GM12864 (cell line): ENCODE measurements at places on chromosomes 3 and 15.

DNA sequence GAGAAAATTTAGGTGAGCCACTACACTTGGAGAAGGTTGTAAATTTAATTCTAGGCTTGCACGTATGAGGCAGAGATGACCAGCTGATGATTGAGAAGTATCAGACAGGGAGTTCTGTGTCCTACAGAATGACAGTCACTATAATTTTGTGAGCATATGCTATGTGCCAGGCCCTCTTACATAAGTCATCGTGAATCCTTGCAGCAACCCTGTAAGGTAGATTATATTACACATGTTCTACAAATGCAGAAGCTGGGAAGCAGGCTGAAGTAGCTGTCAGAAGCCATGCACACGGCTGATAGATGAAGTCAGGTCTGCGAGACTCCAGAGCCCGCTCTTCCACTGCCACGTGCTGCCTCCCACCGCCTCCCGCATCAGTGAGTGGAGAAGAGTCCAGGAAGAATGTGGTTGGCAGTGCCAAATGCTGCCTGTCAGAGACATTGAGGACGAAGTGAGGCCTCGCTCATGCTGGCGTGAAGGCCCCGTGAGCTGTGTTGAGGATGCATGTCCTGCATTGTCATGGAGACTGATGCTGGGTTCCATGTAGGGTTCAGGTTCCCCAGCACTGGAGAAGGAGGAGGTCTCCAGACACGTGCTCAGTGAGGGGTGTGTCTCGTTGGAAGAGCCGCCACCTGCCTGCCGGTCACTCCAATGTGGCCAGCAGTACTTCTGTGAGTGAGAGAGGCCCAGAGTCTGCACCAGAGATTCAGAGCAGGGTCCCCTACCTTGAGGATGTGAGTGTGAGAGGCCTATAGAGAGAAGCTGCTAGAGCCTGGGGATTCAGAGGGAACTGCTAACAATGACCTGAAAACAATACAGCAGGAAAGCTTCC, 123.3 kb upstream of the PLXNA1 start:
- no peak for DNase-seq

GRCh38 chr3:66177026-66177425, 43.8 kb upstream of the SLC25A26 start:
- DNase-seq, result no peak

DNA sequence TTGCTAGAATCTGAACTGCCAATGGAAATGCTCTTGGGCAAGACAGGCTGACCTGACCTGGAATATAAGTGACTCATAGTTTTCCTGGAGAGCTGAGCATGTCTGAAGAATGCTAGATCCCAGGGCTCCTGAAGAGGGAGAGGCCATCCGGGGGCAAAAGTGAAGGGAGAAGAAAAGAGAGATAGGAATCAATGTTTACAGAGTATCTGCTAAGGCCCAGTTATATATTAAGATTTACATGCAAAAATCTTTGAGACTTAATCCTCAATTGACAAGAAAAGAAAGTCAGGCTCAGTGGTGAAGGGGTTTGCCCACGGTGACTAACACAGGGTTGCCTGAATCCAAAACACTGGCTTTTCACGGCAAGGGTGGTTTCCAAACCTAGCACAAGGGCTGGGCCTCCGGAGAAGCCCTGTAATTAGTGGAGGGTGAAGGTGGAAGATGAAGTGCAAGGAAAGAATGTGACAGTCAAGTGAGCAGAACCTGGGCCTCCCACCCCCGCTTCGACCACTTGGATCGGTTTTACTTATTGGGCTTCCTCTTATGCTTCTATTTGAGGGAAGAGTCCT, 91.7 kb upstream of the FGF12 start:
- no peak for DNase-seq

GRCh38 chr3:5054098-5054497, 68.0 kb upstream of the ARL8B start:
- no peak for DNase-seq

DNA sequence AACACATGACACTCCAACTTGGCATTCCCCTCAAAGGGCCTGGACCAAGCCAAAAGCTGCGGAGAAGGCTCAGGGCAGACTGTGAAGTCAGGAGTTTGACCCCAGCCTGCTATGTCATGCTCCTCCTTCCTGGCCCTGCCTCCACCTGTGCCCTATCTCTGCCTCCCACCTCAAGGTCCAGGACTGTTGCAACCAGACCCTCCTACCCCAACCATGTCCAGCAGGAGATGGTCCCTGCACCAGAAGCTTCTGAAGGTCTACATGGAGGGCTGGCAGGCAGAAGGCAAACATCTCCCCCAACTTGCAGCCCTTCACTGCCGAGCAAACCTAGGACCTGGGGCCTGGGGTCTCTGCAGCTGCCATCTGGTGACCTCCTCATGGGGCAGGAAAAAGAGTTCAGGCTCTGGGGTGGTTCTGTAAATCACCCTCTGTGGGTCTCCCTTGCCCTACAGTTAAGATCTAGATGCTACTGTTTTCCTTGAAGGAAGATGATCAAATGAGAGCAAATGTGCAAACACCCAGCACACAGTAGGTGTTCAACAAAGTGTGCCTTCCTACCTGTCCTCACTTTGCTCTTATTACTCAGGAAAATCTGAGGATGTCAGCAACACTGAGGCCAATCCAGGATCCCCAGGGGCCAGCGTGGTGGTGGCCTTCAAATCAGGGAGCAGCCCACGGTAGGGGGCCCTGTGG, 11.5 kb upstream of the CSK start:
- DNase-seq, result no peak
